HCT116 (cell line): ENCODE measurements at places on chromosomes 1 and 21.
A peak's percentile ranks its signal among the peaks of the same experiment; 100 is the strongest.

DNA sequence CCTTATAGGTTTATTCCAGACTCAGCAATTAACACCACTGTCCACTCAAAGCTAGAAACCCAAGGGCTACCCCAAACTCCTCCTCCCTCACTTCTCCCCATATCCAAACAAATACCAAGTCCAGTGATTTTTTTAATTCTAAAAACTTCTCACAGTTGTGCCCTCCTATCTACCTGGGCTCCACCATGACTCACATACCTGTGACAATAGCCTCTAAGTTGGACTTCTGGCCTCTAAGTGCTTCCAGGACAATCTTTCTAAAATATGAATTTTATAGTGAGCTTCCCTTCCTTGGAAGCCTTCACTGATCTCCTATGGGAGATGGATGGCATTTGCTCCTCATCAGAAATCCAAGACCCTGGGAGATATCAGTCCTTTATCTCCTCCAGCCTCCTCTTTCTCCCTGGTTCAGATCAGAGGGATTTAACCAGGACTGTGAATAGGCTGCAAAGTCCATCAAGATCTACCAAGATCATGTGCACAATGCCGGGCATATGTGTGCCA is 219.3 kb downstream of the TOMM20 start:
- DNase-seq, result no peak

GRCh38 chr1:209302779-209303568 is 280.5 kb upstream of the CAMK1G start:
- DNase-seq, result no peak

GRCh38 chr1:230423951-230424350 is 2.2 kb downstream of the PGBD5 start:
- no peak for DNase-seq

GRCh38 chr1:5944154-5944842 is 47.9 kb downstream of the NPHP4 start:
- no peak for DNase-seq

DNA sequence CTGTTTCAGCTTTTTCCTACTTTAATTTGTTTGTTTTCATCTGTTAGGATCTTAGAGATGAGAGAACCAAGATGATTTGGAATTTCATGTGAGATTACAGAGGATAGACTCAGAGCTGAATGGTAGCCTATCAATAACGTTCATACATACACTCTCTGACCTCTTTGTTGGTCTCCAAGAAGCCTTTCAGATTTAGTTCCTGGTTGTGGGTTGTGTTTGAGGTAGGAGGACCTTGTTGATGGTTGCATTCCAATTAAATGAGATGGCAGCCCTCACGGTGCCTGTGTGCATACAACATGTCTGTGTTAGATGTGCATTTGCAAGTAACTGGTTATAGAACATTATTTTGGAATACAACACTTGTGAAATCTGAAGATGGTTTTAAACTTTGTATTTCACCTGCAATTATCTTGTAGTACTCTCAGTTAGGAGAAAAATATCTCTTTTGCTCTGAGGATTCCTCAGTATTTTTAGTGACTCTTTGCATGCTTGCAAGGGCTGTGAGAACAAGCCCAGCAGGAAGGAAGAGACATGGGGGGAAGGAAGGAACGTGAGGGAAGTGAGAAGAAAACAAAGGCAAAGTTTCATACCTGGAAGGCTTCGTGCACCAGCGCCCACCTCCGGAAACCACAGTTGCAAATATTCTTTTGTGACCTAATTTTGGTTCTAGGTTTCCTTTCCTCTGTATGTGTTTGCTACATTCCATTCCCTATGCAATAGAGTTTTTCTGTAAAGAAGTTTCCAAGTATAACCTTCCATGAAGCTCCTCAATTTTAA is 291.8 kb downstream of the DISC1 start:
- DNase-seq, result no peak

DNA sequence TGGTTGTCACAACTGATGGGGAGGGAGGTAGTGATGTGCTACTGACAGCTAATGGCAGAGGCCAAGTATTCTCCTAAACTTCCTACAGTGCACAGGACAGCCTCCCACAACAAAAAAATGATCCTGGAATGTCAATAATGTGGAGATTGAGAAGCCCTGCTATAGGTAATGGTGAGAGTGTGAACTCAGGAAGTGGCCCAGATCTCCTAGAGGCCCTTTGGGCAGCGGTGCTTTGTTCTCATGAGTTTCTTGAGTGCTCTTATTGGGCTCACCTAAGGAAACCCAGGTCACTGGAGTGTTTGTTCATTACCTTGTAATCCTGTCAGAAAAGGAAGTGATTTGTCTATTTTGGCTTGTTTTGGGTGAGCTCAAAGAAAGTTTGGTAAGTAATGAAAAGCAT is 5.9 kb downstream of the OTUD3 start:
- DNase-seq, result no peak

DNA sequence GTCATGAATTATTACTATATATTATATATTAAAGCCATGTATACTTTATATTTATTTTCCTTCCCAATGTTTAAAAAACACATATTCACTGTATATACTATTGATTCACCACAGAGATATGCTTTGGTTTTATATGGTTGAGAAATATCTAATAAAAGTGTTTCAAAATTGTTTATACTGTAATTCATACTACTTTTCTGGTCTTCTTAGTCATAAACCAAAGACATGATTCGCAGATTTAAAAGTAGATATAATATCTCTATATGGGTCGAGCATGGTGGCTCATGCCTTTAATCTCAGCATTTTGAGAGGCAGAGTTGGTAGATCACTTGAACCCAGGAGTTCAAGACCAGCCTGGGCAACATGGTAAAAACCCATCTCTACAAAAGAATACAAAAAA is 738.4 kb downstream of the USP25 start:
- no peak for DNase-seq

GRCh38 chr1:51439053-51439452 is 80.0 kb downstream of the EPS15 start:
- no peak for DNase-seq

GRCh38 chr1:174291059-174291458 is 131.7 kb downstream of the RABGAP1L start:
- DNase-seq, result no peak

GRCh38 chr1:19940486-19941205 is 17.2 kb upstream of the PLA2G2E start:
- no peak for DNase-seq

DNA sequence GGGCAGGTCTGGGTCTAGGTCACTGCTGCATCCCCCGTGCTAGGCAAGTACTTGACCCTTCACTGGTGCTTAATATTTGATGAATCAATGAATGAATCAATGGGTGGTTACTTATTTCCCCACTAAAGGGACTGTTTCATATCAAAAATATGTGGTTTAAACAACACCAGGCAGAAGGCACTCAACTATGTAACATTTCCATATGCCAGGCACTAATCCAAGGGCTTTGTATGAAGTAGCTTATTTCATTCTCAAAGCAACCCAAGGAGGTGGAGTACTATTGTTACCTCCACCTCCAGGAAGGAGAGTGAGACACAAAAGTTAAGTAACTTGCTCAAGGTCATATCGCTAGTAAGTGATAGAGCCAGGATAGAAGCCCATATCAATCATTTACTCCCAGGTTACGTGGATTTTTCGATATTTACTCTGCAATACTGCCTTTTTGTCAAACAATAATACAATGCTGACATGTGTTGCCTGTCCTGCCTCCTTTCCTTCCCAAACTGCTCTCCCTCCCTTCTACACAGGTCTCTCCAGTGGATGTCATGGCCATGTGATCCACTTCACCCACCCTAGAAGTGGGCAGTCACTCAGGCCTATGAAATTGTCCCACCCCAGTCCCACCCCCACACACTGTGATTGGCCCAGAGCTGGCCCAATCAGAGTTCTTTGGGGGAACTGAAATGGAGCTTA is 142.8 kb downstream of the ETS2 start:
- no peak for DNase-seq

GRCh38 chr1:50527249-50527986 is 104.2 kb upstream of the DMRTA2 start:
- no peak for DNase-seq

DNA sequence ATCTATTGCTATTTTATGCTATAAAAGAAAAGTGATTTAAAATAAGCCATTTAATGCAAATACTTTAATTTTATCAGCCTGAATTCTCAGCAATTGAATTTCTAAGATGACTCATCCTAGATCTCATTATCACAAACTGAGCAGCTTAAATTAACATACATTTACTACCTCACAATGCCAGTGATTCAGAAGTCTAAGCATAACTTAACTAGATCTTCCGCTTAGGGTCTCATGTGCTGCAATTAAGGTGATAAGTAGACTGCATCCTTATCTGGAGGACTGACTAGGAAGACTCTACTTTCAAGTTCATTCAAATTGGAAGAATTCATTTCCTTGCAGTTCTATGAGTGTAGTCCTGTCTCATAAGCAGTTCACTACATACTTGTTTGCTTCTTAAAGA is 286.6 kb downstream of the COL11A1 start:
- no peak for DNase-seq

DNA sequence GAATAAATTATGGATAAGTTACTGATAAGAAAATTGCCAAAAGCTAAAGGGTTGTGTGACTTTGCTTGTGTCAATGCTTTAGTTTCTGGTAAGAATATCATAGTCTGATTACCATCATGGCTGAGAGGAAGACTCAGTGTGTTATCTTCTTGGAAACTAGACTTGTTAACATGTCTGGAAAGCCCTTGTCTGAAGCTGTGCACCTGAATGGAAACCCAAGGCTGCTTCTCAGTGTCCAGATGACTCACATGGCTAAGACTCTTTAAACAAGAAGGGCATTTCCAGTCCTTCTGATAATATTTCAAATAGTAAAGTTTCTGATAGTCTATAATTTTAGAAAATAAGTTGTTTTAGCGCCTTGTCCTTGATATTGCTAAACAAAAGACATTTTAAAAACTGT is 1092.7 kb downstream of the PLA2G4A start:
- DNase-seq, result no peak

DNA sequence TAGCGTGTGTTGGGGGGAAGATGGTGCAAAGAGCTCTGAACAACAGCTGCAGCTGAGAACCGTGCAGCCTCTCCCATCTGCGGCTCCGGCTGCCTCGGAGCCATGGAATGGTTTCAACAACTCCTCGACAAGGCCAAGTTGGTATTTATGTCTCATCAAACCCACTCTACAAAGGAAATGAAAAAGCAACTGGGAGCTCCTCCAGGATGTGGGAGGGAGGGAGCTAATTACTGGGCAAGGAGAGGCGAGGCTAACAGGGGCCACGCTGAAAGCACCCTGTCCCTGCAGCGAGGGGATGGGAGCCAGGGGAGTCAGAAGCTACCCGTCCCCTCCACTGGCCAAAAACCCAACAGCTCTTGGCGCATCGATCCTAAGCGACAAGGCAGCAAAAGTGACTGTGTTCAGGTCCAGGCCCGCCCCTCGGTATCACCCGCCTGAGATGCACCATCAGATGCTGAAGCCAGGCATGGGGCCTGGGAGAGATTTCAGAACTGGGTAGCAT is 63.1 kb downstream of the ACOT7 start:
- no peak for DNase-seq

- DNase-seq, result no peak
These were observed 37.4 kb downstream of the DENND1B start for GRCh38 chr1:197737916-197738315.

GRCh38 chr1:53390736-53391135 is 62.9 kb upstream of the LRP8 start:
- DNase-seq, result no peak

DNA sequence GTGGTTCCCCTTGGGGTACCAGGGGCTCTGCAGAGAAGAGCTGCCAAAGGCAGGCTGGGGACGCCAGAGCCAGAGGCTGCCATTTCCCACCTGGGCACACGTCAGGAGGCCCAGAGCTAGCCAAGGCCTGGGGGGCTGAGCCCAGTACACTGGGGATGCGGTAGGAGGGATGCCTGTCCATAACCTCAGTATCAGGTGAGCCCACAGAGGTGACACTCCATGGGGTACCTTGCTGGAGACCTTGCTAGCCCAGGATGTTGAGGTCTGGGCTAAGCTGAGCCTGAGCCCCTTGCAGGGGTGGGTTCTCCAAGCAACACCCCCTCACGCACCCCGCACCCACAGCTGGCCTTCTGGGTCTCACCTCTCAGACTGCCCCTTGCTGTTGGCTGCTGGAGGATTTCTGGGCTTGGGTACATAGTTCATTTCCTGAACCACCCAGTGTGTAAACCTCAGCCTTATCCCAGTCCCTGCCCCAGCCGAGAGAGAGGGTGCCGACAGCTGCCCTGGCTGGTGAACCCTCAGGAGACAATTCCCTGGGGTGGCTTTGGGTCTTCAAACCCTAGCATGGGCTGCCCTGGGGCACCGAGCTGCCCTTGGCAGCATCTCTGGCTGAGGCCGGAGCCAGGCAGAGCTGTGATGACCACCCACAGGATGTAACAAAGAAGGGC is 92.5 kb upstream of the VAMP3 start:
- no peak for DNase-seq

- DNase-seq, result no peak
These were observed 407.9 kb upstream of the ZRANB2 start for GRCh38 chr1:71488555-71489252.

- DNase-seq, result no peak
These were observed 222.3 kb upstream of the FGGY start for GRCh38 chr1:59074598-59074997.

- DNase-seq, result no peak
These were observed 425.9 kb downstream of the KIF26B start for GRCh38 chr1:245580651-245581050.

GRCh38 chr1:196102826-196103225 is 505.4 kb downstream of the KCNT2 start:
- DNase-seq, result no peak

DNA sequence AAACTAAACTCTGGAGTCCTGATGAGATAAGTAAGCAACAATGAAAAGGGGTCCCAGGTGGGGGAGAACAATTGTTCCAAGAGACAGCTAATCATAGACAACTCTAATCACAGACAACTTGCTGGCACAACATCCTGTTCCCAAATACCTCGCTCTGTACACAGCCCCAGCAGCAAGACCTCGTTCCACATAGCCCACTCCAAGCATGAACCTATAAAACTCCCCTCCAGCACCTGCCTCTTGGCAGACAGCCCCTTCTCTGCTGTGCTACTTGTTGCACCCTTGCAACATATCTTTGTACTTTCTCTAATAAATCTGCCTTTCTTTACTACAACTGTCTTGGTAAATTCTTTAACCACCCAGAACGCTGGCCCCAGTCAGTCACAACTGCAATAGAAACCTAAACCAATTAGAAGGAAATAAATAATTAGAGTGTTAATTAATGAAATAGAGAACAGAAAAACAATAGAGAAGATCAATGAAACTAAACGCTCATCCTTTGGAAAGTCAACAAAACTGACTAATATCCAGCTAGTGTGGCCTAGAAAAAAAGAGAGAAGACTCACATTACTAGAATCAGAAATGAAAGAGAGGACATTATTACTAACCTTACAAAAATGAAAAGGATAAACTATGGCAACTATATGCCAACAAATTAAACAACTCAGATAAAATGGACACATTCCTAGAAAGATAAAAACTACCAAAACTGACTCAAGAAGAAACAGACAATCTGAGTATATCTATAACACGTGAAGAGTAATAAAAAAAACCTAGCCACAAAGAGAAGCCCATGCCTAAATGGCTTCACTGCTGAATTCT is 36.1 kb downstream of the LRRC40 start:
- no peak for DNase-seq

GRCh38 chr1:156160743-156161171 is 7.4 kb downstream of the SEMA4A start:
- DNase-seq, result no peak

GRCh38 chr1:151994956-151995355 is 1.3 kb upstream of the S100A10 start:
- DNase-seq, result peak; percentile 88
